ENCODE measurements at places on chromosomes 7 and 10.
A peak's percentile ranks its signal among the peaks of the same experiment; 100 is the strongest.

DNA sequence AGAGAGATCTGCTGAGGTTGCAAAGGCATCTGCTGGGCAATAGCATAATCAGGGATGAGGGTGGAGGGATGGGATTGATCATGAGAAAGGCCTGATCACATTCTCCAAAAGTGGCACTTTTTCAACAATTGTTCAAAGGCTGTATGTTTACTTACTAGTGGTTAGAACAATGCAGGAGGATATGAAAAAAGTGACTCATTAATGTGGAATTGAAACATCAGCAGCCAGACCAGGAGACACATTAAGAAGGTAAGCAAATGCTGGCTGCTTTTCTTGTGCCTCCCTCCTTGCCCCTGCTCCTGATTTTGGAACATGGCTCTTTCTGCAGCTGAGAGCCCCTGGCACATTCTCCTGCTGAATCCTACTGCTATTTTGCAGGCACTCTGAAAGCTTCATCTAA lies 63.5 kb downstream of the FAM204A start:
- DNase-seq, result no peak

GRCh38 chr10:360653-361052 lies 225.4 kb downstream of the ZMYND11 start:
- DNase-seq, result no peak

GRCh38 chr10:127563718-127564553 lies 14.8 kb downstream of the NPS start:
- DNase-seq, result peak; percentile 42

DNA sequence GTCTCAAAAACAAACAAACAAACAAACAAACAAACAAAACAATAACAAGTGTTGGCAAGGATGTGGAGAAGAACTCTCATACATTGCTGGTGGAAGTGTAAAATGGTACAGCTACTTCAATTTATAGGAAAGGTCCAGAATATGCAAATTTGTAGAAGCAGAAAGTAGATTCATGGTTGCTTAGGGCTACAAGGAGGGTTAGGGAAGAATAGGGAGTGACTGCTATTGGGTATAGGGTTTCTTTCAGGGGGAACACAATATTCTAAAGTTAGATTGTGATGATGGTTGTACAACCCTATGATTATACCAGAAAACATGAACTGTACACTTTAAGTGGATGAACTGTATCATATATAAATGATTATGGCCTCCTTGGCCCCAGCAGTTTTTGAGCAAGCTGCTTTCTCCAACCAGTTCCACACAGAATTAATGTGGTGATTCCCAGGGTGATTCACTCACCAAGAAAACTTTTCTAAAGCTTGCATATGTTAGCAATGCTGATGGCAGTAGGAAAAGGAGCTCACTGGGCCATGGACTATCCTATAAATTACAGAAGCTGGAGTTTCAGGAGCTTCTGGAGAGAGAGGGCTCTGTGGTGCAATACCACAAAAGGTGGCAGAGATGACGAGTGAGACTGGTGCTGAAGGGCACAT lies 52.8 kb upstream of the KCNIP2 start:
- no peak for DNase-seq

GRCh38 chr7:14687777-14688176 lies 214.8 kb downstream of the DGKB start:
- no peak for DNase-seq

DNA sequence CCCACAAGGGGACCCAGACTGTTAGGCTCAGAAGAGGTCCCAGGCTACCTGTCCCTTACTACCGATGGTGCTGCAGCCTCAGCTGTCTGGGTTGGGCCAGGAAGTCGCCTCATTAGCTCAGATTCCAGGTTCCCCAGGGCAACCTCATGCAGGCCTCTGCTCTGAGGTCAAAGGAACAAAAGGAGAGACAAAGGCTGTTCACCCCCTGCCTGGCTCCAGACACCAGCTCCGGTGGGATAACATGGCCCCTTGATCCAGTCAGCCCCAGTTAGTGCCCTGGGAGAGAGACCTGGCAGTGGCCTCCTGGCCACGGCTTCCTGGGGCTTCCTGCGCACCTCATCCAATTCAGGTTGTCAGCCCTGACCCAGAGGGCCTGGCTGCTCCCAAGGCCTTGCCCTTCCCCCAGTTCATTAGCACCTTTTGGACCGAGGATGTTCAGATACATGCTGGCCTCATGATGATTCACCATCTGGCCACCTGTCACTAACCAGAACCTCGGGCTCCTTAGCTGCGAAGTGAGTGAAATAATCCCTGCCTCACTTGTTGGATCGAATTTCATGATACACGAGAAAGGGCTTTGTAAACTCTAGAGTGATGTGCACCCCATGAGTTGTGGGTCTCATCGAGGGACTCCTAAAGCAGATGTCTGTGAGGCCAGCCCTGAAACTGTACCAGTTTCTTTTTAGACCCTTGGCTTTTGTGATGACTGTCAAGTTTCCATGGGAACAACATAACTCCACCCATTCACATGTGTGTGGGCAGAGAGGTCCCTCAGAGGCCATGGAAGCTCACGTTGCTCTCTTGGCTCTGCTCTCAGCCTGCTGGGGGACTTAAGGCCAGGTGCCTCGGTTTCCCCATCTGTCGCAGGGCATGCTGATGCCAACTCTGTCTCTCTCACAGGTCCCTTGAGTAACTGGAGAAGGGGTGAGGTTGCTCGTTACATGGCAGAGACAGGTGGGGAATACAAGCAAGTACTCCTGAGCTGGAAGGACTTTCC lies 79.5 kb upstream of the PCBD1 start:
- DNase-seq, result peak; percentile 34

- no peak for DNase-seq
Observed at GRCh38 chr10:78579576-78579975, 489.2 kb upstream of the ZMIZ1 start.

GRCh38 chr10:11080564-11080984 lies 62.9 kb downstream of the CELF2 start:
- DNase-seq, result no peak

GRCh38 chr10:31314256-31315150 lies 4.5 kb upstream of the ZEB1 start:
- no peak for DNase-seq

DNA sequence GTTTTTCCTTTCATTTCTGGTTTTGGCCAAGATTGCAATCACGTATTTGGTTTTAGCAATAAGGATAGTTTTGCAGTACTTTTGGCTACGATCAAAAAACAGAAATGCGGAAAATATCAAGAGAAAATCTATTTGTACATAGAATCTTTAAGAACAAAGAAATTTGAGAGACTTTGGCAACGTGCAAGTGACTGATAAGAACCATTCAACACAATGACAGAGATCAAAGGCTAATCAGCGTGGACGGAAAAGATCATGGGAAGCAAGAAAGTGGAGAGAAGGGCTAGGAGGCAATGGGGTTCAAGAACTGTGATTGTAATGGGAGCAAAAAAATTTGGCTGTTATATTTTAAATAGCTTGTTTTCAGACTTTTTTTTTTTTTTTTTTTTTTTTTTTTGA lies 16.2 kb upstream of the LRRN3 start:
- DNase-seq, result no peak

- DNase-seq, result no peak
Observed at GRCh38 chr10:76881477-76882220, 756.0 kb downstream of the KCNMA1 start.

GRCh38 chr7:159137906-159138305 lies 6.8 kb downstream of the VIPR2 start:
- peak; percentile 35 for DNase-seq

- no peak for DNase-seq
Observed at GRCh38 chr7:101739775-101740398, 77.5 kb upstream of the CUX1 start.

DNA sequence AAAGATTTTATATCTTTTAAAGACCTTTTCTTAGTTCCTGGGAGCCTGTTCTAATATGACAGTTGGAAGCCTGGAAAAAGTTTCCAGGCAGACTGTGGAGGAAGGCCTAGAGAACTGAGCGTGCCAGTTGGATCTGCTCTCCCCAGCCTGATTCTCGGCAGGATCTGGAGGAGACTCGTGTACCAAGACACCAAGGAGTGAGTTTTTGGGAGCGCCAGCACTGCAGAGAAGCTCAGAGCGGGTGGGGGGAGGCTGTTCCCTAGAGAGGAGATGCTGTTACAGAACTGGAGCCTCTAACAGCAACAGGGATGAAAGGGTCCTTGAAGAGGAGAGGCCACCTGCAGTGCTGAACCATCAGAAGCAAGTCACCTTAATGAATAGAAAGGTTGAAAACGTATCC lies 52.9 kb downstream of the LYZL2 start:
- DNase-seq, result no peak

- DNase-seq, result no peak
Observed at GRCh38 chr7:50182759-50183158, 89.7 kb upstream of the ZPBP start.

DNA sequence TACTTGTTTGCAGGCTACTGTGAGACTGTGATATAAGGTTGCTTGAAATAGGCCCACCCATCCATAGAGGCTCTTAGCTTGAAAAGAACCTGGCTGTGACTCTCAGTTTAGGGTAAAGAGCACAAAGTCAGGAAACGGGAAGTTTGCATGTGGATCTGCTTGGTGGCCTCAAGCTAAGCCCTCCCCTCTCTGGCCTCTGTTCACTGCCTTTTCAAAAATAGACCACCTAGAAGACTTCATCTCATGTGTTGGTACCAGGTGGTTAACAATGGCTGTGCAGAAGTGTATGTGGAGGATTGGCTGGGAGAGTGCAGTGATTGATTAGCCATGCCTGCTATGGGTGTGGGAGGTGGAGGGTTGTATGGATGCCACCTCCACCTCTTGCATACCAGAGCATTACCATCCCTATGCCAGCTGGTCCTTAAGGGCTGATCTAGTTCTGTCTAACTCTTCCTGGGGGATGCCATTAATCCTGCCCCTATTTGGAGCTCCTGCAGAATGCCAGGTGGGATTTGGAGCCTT lies 122.0 kb downstream of the ZMIZ1 start:
- no peak for DNase-seq

- no peak for DNase-seq
Observed at GRCh38 chr7:147096629-147097028, 980.0 kb downstream of the CNTNAP2 start.

GRCh38 chr7:4712281-4713182 lies 30.4 kb downstream of the FOXK1 start:
- no peak for DNase-seq

DNA sequence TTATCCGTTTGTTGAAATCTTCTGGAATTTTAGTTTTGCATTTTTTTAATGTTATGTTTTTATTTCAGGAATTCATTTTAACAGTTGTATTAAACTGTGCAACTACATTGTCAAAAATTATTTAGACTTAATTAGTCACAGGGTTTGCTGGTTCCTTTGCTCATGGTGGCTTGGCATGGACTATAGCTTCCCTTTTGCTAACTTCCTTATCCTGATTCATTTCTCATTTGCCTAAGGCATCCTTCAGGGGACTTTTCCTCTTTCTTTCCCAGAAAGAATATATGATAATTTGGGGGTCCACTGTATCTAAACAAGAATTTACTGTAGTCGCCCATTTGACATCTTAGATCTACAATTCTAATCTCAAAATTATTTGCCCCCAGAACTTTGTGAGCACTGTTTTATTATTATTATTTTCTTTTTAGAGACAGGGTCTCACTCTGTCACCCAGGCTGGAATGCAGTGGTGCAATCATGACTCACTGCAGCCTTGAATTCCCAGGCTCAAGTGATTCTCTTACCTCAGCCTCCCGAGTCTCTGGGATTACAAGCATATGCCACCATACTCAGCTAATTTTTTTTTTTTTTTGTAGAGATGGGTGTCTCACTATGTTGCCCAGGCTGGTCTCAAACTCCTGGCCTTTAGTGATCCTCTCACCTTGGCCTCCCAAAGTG lies 13.9 kb downstream of the FIGNL1 start:
- no peak for DNase-seq

GRCh38 chr7:148699024-148699781 lies 500 bp downstream of the CUL1 start:
- peak; percentile 50 for DNase-seq

DNA sequence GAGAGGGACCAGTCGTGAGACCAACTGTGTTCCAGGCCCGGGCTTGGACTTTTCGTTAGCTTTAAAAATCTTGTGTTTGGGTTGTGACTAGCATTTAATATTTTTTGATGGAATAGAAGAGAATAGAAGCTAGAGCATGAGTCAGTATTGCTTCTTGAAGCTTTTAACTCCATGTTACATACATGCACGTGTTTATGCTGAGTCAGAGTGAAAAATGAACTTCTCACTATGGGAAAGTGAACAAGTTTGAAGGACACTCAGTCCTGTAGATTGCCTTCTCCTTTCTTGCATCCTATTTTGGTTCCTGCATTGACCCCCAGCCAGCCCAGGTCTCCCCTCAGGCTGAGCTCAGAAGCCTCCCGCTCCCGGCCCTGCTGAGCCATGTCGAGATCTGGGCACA lies 31.8 kb downstream of the GHRHR start:
- DNase-seq, result no peak

DNA sequence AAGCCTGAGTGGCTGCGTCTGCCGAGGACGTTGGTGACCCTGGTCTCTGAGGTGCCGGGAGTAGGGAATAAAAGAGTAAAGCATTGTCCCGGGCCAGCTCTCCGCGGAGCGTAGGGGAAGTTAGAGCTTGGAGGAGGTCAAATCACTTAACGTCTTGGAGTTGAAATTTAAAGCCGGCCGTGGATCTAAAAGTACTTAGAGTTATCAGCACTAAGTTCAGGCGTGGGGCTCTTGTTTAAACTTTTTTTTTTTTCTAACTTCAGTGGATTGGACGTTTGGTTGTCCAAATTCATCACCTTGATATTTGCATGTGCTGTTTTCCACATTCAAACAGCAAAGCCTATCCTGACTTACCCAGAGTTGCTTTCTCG lies 700 bp downstream of the NIPSNAP2 start:
- no peak for DNase-seq

GRCh38 chr7:97094284-97094930 lies 23.1 kb upstream of the SDHAF3 start:
- no peak for DNase-seq

- no peak for DNase-seq
Observed at GRCh38 chr10:9733766-9734165, 1283.9 kb upstream of the CELF2 start.

- no peak for DNase-seq
Observed at GRCh38 chr10:909831-910230, 21.7 kb downstream of the LARP4B start.

- DNase-seq, result no peak
Observed at GRCh38 chr10:86359111-86359510, 7.5 kb downstream of the GRID1 start.

DNA sequence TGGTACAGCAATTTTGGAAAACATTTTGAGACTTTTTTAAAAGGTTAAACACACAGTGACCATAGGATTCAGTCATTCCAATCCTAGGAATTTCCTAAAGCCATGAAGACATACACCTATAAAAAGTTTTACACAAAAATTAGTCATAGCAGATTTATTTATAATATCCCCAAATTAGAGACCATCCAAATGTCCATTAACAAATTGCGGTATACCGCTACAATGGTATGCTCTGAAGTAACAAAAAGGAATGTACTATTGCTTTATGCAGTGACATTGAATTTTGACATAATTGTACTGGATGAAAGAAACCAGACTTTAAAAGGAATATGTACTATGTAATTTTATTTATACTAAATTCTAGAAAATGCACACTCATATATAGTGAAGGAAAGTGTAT lies 362.8 kb downstream of the HGF start:
- DNase-seq, result no peak

Measured in H9 (cell line).